ENCODE measurements at places on chromosomes 13 and 19. TPM values are rescaled to one million over a fixed set of nuclear protein-coding genes. Genes with fewer than 3 reads are reported as not detected.

DNA sequence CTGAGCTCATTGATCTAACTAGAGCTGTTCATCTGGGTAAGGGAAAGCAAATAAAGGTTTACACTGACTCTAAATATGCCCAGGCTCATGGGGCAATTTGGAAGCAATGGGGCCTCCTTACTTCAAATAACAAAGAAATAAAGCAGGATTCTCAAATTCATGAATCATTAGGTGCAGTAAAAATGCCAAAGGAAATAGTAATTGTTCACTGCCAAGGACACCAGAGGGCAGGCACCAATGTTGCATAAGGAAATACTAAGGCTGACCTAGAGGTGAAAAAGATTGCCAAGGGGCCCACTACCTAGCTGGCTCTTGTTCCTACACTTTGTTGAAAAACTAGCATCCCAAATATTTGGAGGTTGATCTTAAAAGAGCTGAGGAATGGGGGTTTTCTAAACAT is 1686.7 kb upstream of the MIR17HG start:
- DNase-seq: no peak

DNA sequence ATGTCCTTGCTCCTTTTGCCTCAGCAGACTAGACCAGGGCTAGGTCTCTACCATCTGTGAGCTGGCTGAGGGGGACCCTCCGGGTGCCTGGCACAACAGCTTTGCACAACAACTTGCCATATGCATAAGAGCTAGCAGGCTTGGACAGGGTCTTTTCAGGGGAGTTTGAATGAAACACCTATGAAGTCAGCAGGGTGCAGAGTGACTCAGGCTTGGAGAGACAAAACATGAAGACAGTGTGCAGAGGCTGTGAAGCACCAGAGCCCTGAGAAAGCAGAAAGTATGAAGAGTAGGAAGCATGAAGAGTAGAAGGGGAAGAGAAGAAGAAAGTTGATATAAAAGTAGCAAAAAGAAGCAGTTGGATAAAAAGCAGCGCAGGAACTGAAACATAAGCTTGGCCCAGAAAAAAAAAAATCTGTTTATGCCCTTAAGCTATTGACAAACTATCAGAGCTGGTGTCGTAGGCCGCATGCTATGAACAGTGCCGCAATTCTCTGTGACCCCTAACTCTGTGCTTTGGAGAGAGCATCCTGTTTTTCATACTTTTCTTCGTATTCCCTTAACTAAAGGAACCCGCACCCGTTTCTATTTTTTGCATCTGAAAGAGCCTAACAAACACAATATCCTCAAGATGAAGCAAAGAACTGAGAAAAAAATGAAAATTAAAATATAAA is 52.7 kb upstream of the FAM216B start:
- DNase-seq: no peak

DNA sequence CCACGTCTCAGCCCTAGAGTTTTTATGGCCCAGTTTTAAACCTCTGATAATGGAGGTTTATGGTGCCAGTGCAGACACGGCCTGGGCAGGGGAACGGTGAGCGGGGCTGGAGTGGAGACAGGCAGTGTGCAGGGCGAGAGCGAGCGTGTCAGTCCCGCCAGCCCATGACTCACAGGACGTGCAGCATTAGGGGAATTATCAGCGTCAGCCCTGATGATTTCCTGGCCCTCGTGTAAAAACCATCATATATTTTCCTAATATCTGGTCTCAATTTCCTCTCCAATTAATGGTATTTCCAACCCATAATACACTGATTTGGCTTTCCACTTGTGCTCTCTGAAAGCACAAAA is 104.6 kb upstream of the VSTM2B start:
- DNase-seq: no peak

Gene PLPP2
- 0.67 TPM for total RNA-seq

DNA sequence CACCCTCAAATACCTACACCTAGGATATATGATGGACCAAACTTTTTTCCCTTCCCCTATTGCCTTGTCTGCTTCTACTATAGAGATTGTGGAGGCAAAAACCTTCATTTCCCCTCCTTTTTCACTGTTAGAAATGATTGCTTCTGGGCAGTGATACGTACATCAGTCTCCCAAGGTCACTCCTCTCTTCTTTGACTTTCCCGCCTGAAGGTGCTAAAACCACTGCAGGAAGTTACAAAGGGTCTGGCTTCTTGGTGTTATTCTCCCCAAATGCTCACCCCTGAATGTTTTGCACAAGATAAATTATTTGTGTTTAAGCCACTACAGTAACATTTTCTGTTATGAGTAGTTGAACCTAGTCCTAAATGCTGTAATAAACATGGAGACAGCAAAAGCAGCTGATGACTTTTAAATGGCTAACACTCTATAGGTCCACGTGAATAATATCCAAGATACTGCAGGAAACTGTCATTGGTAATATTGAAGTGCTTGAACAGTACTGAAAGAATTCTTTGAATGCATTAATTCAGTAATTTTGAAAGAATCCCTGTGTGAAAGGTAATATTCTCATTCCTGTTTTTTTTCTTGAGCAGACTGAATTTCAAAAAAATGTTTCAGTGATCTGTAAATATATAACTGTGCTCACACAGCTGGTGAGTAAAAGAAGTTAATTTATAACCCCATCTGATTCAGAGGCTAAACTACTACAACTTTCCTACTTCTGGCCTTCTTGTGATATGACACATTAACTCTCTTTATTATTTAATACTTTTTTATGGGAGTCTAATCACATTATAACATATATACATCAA is 865.1 kb downstream of the EFNB2 start:
- no peak for DNase-seq

Gene ASF1B
- 67.7 TPM for total RNA-seq

Gene ZNF808
- 31.8 TPM for total RNA-seq
